ENCODE measurements at places on chromosomes 4 and X.

DNA sequence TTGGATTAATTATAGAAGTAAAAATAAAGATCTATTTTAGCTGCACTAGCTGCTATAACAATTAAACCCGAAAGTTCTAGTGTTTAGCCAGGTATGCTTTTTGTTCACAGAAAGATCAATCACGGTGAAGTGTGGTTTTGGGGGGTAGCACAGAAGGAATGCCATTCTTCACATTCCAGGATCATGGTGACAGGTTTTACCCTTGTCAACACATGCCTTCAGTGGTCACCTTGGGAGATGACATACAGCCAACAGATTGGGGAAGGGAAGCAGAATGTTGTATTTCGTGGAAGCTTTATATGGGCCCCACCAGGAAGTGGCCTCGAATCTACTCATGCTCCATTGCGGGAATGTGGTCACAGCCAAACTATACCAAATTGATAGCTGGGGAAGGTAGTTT, 753.6 kb downstream of the RAPGEF2 start:
- DNase-seq, result no peak

GRCh38 chrX:46488712-46489111, 56.5 kb downstream of the ZNF674 start:
- no peak for DNase-seq

DNA sequence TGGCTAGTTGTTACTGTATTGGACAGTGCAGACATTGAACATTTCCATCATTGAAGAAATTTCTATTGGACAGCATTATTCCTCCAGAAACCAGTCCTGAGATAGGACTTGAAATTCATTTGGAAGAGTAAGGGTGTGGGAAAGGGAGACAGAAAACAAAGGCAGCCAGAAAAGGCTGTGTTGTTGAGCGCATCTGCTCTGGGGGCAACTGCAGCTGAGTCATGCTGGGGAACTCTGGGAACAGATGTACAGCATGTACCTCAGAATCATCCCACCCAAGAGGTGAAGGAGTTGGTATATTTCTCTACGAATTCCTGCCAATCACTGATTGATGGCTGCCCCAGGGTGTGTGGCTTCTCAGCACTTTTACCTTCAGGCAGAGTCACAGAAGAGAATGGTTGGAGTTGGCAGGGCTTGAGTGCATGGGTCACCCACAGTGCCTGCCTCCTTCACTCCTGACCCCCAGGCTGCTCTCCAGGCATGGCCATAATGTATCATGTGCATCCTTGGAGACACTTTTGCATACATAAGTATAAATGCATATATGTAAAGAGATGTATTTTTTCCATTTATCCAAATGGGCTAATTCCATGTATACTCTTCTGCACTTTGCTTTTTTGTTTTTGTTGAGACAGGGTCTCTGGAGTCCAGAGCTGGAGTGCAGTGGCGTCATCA, 39.4 kb downstream of the GEMIN8 start:
- DNase-seq, result no peak

DNA sequence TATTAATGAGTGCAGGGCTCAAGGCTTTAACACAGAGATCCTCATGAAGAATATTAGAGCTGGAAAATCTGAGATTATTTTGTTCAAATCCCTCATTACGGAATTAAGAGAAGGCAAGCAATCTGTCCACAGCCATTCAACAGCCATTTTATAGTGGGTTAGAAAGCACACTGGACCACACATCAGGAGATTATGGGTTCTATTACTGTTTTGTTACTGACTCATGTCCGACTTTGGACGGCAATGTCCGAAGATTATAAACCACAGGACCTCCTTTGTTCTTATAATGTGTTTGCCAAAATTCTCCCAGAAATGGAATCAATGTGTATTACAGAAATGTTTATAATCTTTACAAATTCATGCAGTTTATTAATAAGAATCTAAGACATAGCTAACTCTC, 8.1 kb downstream of the LAMTOR3 start:
- no peak for DNase-seq

DNA sequence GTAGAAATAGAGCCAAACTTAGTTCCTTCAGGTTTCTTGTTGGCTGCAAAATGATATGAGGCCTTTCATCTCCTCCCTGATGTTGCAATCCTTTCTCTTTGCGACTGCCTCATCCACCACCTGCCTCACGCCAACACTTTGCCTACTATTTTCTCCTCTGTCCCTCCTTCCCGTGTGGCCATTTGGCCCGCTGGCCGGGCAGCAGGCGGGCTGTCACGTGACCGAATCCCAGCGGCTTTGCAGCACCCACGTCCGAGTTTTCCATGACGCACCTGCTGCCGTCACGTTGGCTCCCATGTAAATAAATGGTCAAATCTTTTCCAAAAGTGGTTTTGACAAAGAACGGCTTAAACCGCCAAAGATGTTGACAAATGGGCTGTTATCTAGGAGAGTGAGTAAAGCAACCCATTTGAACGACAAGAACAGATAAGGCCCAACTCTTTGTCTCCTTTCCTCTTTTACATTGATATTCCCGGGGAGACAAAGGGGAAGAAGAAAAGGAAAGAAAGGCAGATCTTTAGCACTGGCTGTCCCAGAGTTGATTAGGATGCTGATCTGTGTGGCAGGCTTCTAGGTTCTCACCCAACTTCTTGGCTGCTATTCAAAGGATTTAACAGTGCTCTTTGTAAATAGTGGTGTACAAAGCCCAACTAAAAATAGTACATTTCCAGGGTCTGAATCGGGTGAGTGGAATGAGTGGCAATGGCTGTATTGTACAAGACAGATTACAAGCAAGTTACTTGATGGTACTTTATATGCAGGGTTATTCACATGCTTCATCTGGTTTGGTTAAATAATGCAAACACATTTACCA, 174.2 kb upstream of the JADE1 start:
- DNase-seq, result no peak

DNA sequence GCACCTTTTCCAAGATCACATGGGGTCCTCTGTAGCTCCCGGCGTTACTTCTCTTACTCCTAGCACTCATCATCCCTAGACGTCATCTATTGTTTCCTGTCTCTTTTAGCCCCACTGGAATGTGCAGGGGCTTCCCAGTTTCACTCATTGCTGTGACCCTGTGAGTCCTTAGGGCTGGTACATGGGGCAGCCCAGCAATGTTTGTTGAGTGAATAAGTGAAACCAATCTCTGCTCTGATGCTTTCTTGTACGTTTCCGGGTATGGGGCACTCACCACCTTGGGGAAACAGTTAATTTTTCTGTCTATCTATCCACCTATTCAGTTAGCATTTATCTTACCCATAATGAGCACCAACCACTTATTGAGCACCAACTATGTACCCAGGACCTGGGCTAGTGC, 16.1 kb downstream of the MSX1 start:
- DNase-seq, result no peak

DNA sequence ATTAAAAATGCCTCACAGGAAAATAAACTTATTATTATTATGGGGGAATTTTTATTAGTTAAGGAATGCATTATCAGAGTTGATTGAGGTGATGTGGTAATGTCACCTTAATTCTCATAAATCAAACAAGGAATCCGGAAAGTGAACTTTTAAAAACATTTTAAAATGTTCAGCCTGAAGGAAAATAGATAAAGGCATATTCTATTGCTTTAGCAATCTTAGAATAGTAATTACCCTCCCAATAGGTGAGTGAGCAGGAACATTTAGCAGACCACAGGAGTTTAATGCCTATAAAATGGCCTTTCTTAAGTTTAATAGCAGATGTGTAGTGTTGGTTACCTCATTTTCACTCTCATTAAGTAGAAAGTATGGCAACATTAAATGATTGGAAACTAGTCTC, 160.9 kb upstream of the MAD2L1 start:
- no peak for DNase-seq

- no peak for DNase-seq
Measured at GRCh38 chrX:100750883-100751282, 19.0 kb upstream of the SYTL4 start.

GRCh38 chr4:738781-739280, 33.2 kb downstream of the PCGF3 start:
- no peak for DNase-seq

GRCh38 chrX:42680666-42681065, 97.3 kb downstream of the PPP1R2C start:
- DNase-seq, result no peak

GRCh38 chr4:3200423-3201090, 48.4 kb upstream of the MSANTD1 start:
- no peak for DNase-seq

DNA sequence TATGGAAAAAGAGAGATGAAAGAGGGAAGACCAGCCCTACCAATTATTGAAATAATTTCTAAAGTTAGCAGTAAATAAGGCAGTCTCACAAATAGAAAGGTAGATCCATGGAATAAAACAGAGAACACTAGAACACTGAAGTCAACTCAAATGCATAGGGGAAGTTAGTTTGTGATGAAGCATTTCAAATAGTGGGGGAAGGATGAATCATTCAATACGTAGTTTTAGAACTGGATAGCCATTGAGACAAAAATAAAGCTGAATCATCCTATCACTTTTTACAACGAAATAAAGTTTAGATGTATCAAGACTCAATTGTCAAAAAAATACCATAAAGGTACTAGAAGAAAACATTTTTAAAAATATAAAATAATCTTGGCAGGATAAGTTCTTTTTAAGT, 143.2 kb upstream of the DGKK start:
- DNase-seq, result no peak

- no peak for DNase-seq
Measured at GRCh38 chrX:64894454-64895038, 81.7 kb downstream of the ZC4H2 start.

DNA sequence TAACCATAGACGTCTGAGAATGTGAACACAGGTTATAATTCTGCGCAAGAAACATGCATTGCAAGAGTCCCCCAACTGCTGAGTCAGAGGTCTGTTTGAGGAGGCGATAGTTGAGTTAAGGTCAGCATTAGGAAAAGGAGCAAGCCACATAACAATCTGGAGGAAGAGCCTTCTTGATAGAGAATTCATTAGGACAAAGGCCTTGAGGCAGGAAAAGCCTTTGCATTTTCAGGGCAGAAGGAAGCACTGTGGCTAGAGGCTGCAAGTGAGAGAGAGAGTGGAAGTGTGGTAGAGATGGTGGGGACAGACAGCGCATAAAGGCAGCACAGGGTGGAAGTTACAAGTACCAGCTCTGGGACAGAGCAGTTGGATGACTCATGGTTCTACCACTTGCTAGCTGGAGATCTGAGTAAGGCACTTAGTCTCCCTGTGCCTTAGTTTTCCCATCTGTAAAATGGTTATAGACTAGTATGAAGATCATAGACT, 125.8 kb upstream of the LNX1 start:
- DNase-seq, result no peak

DNA sequence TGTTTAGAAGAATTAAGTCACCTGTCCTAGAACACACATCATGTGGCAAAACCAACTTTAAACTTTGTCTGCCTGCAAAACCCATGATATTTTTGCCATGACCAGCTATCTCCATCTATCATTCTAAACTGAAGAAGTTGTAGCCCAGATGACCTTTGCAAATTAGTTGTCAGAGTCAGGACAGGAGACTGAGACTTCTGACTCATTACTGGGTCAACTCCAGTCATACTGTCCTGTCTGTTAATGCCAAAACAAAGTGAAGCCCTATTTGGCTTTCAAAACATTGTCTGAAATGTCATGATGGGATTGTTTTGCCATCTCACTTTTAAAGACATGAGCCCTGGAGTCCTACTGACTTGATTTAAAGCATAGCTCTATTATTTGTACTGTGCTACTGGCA, 365.7 kb upstream of the CPEB2 start:
- DNase-seq, result no peak

GRCh38 chrX:40449956-40450706, 130.6 kb upstream of the ATP6AP2 start:
- no peak for DNase-seq

GRCh38 chr4:40749717-40750460, at the start of gene NSUN7:
Gene NSUN7 (plus strand): TSS chr4:40749955. CDS start chr4:40750694, 739 bp downstream.
- no peak for DNase-seq

DNA sequence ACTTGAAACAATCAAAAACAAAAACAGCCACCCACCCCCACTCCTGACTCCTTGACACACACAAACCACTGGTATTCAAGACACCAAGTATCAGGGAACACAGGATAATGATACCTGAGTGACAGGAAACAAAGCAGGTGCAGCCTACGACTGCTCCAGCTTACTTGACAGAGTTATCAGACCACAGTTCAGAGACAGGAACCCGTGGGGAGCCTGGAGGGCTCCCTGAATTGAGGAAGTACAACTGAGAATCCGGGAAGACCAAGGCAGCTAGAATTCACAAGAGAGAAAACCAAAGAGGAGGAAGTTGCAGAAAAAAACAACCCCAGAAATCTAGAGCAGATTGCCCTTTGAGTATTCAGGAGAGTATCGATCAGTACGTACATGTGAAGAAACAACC, 20.5 kb downstream of the COMMD8 start:
- no peak for DNase-seq

- no peak for DNase-seq
Measured at GRCh38 chr4:10897076-10897475, 212.5 kb upstream of the CLNK start.

- DNase-seq, result no peak
Measured at GRCh38 chrX:68428431-68428830, 4.9 kb downstream of the OPHN1 start.

- DNase-seq, result no peak
Measured at GRCh38 chrX:152813206-152813605, 17.4 kb downstream of the CETN2 start.

DNA sequence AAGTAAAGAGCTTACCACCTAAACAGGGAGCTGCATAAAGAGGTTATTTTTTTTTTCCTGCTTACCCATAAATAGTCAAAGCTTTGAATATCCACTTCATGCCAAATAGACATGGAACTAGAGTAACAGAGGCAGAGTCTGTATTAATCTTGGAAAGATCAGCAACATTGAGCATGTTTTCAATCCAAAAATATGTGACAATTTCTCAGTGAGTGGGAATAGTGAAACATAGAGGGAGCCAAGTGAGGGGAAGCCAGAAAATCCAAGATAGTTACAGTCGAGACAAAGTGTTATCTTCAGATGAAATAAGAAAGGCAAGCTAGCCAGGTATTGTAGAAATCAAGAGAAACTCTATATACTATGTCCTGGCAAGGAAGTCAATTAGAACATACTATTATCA, 122.3 kb upstream of the TACR3 start:
- no peak for DNase-seq

DNA sequence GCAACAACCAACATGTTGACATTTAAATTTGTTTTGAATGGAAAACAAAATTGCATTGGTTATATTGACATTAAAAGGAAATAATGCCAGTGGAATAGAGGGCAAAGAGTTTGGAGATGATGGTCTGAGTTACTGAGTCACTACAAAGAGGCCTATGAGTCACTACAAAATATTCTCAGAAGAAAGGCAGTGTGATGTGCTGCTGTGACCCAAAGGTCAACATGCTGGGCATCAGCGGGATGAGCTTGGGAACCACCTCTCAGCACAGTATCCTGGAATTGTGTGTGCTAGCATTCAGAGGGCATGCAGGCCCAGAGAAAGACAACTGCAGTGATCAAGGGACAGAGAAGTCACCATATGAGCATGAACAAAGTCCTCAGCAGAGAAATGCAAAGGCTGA, 2.8 kb downstream of the CMC4 start:
- DNase-seq, result no peak

Measured in activated effector memory CD4-positive, alpha-beta T cell treated with Interleukin-2 at 50 U/mL for 16 hours (primary cell).